Activated T-cell treated with anti-CD3 and anti-CD28 coated beads, Interleukin-2, amount 50 U/mL, for 72 hours (primary cell): ENCODE measurements at places on chromosomes 4 and X.

DNA sequence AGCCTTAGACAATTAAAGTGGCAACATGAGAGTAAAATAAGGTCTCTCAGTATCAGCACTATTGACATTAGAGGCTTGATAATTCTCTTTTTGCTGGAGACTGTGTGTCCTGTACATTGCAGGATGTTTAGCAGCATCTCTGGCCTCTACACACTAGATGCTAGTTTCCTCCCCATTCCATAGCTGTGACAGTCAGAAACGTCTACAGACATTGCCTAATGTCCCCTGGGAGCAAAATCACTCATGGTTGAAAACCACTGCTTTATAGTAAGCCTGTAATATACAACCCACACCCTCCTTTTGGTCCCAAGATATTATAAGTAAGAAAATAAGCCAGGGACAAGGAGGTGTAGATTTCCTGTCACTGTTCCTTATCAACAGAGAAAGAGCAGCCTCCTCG is 166.0 kb downstream of the FRMPD4 start:
- DNase-seq: no peak

DNA sequence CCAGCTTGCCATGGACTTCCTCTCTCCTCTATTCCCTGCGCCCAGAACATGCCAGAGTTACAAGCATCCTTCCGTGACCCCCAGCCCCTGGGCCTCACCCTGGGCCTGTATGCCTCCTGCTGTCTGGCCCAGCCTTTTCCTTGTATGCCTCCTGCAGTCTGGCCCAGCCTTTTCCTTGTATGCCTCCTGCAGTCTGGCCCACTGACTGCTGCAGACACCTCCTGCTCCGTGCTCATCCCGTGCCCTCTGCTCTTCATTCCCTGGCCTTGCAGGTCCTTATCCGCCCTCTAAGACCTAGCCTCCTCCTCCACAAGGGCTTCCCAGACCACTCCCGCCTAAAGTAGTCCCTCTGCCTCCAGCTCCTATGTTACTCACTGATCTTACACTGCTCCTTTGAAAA is 44.2 kb downstream of the IRF2 start:
- DNase-seq: no peak

DNA sequence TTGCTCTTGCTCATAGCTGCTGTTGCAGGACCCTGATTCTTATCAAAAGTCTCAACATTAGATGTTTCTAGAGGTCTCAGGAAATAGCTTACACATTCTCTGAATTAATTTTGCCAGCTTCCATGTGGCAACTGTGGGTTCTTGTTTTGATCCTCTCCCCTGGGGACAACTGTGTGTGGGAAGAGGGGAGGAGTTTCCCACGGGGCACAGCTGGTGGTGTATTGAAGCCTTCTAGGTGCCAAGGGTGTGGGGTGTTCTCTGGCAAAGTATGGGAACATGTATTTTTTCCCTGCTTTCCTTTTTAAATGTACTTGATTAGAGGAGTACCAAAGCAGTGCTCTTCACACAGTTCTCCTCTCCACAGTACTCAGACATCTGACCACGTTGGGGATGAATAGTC is 212.7 kb downstream of the RPA4 start:
- DNase-seq: no peak

- no peak for DNase-seq
Measured at GRCh38 chr4:40731792-40732245, 17.9 kb upstream of the NSUN7 start.

- DNase-seq: no peak
Measured at GRCh38 chrX:118345045-118345463, 852 bp upstream of the WDR44 start.

DNA sequence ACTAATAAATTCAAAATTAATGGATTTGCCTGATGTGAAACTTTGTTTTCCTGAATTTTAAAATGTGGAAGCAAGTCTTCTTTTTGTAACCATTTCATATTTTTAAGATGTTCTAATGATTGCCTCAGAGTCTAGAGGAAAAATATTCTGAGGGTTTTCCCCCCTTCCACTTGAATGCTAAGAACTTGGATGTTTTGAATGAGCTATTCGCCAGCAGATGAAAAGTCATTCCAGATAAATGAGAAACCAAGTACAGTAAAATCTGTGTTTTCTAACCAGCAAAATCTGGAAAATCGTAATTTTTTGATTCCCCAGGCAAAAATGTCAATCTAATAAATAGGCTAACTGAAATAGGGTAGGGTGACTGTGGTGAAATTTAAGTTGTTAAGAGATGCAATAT is 45.6 kb downstream of the SLIT2 start:
- no peak for DNase-seq

DNA sequence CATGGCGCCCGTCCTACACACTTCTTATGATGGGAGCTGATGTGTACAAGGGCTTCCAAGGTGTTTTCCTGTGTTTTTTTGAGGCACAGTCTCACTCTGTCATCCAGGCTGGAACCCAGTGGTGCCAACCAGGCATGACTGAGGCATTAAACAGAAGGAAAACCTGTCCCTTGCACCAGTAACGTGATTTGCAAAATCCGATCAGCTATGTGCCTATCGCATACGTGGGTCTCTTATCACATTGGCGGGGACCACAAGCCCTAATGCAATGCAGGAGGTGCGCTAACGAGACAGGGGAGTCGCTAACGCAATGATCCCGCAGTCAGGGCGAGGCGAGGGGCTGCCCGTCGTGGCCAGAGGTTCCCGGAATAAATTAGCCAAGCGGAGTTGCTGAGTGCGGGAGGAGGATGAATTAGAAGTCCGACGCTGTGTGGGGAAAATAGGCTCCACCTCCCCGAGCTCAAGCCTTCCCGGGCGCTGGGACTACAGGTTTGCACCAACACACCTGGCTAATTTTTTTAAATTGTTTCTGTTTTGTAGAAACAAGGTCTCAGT is 162.7 kb downstream of the SHOX start:
- DNase-seq: no peak

- DNase-seq: no peak
Measured at GRCh38 chr4:134747108-134747805, 545.7 kb upstream of the PABPC4L start.

GRCh38 chrX:133970076-133970475 is 15.3 kb downstream of the GPC3 start:
- DNase-seq: no peak

GRCh38 chr4:172982151-172982590 is 186.4 kb upstream of the GALNT7 start:
- no peak for DNase-seq

DNA sequence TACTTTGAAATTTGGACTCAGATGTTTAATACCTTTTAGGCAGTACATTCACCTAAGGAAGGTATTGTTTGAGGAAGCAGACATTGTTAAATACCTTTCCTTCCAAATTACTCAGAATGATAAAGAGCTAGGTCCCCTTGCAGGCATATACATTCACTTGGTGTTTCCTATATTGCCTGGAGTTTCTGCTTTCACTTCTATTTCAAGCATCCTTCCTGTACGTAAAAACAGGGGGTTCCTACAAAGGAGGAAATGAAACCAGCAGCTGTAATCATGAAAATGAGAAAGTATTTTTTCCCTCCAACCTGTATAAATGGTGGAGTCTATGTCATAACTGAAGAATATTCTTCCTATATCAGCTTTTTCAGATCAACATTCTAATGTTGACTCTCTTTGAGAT is 90.4 kb upstream of the RASGEF1B start:
- DNase-seq: no peak

DNA sequence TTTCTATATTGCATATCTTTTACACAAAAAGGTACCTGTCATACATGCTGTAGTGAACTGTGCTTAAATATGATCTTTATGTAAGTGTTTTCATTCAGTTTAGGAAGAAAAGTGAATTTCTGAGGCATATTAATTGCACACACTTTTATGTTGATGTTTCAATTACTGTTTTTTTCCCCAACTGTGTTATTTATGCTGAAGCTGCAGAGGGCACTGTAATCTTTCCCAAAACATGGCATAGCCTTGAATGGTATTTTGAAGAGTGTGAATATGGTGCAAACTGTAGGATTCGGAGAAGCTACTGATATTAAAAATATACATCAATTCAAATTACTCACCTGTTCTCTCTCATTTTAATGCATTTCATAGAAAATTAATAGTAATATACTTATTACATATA is 6.0 kb upstream of the CENPE start:
- DNase-seq: no peak

- peak; percentile 72 for DNase-seq
Measured at GRCh38 chr4:40916880-40917279, 167.1 kb downstream of the NSUN7 start.

DNA sequence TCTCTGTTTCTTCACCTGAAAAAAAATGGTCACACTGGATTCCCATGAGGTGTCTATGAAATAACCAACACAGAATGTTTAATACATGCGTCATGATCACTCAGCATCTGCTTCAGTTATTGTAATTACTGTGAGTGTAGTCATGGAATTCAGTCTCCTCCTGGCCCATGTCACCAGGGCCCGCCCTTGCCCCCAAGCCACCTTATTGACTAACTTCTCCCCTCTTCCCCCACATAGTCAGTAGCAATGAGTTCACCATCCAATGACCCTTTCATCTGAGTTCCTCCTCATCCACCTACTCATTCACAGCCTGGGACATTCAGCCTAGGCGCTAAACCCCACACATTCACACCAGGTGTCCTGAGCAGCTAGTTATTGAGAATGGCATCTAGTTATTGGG is 15.6 kb downstream of the PNMA6F start:
- no peak for DNase-seq

- no peak for DNase-seq
Measured at GRCh38 chr4:126582737-126583136, 1050.0 kb upstream of the INTU start.

GRCh38 chrX:132426695-132427281 is 62.0 kb downstream of the MBNL3 start:
- DNase-seq: no peak

GRCh38 chrX:95291561-95291960 is 1393.1 kb upstream of the DIAPH2 start:
- DNase-seq: no peak

GRCh38 chr4:115054836-115055235 is 58.6 kb downstream of the NDST4 start:
- DNase-seq: no peak

DNA sequence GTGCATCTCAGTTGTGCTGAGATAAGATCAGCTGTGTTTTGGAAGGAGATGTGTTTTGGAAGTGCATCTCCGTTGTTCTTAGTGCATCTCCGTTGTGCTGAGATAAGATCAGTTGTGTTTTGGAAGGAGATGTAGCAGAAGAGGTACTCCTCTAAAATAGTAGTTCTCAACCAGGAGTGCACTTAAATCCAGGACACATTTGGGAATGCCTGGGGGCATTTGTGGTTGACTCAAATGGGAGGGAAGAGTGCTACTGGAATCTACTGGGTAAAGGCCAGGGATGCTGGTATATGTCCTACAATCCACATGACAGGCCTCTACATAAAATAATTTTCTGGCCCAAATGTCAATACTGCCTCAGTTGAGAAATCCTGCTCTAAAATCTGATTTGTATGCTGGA is 70.8 kb upstream of the CHRDL1 start:
- no peak for DNase-seq

GRCh38 chr4:57136281-57136680 is 26.1 kb upstream of the IGFBP7 start:
- DNase-seq: no peak

DNA sequence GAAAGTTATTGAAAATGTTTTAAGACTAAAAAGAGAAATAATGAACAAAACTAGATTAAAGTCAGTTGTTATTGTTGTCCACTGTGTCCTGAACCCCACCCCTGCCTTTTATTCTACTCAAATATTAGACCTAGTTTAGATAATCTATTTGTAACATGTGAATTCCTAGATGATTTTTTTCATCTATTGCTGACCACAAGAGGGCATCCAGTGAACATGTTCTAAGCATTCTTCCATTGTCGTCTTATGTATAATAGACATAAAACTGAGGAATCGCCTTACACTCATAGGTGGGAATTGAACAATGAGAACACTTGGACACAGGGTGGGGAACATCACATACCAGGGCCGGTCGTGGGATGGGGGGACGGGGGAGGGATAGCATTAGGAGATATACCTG is 36.4 kb upstream of the HPRT1 start:
- no peak for DNase-seq

- no peak for DNase-seq
Measured at GRCh38 chr4:184413261-184414046, 60.9 kb downstream of the IRF2 start.

GRCh38 chr4:128553686-128554515 is 255.6 kb upstream of the JADE1 start:
- DNase-seq: no peak

DNA sequence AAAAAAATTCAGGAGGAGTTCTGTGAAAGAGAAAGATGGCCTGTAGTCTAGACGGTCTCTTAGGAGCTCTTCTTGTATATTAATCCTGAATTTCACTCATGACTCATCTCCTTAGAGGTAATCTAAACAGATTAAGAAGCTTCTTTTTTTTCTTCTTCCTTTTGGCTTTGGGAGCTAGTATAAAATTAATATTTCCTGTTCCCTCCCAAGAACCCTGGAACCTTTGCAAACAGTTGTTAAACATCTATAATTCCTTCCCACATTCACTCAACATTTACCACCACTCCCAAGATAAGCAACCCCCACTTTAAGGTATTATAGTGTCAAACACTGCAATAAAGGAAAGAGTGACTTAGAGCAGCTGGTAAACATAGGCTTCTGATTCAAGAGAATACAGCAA is 146.4 kb upstream of the EDNRA start:
- no peak for DNase-seq

DNA sequence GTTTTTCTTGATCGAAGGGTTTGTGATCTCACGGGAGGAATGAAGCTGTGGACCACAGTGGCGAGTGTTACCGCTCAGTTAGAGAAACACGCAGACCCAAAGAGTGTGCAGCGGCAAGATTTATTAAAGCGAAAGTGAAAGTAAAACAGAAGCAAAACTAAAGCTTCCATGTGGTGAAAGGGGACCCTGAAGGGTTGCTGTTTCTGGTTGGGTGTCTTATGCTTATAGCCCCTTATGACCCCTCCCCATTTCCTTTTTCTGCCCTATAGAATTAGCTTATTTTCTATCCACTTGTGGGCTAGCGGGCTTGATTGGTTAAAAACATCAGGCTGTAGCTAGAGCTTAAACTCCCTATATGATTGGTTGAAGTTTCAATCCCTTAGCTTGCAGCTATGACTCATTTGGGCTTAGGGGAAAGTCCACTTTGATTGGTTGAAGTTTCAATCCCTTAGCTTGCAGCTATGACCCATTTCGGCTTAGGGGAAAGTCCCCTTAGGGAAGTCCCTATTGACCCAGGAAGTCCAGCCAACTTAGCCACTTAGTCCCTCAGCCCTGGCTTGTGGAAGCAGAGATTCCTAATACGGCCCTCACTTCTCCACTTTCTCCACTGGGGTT is 171.2 kb upstream of the NWD2 start:
- DNase-seq: no peak

DNA sequence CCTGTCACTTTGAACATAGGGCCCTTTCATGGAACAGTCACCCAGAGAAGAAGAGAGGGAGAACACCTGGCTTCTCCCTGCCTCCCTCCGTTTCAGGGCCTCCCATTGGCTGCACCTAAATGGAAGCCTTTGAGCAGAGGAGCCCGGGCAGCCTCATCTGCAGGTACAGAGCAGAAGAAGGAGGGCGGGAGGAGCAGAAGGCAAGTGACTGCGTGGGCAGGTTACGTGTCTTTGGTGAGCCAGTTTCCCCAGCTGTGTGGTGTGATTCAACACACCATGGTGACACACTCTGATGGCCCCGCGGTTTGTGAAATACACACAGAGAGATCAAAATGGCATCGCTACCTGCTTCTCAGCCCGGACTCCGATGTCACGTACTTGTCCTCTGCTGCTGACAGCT is 431 bp downstream of the C4orf50 start:
- no peak for DNase-seq

- no peak for DNase-seq
Measured at GRCh38 chr4:65791111-65791811, 121.0 kb upstream of the EPHA5 start.

GRCh38 chr4:10253765-10254164 is 137.2 kb upstream of the WDR1 start:
- DNase-seq: no peak
